ENCODE measurements at places on chromosomes 4 and X.

- DNase-seq, result no peak
Observed at GRCh38 chr4:69098470-69098869, 2.2 kb downstream of the UGT2B7 start.

GRCh38 chr4:168633496-168633895 lies 136.6 kb downstream of the PALLD start:
- no peak for DNase-seq

DNA sequence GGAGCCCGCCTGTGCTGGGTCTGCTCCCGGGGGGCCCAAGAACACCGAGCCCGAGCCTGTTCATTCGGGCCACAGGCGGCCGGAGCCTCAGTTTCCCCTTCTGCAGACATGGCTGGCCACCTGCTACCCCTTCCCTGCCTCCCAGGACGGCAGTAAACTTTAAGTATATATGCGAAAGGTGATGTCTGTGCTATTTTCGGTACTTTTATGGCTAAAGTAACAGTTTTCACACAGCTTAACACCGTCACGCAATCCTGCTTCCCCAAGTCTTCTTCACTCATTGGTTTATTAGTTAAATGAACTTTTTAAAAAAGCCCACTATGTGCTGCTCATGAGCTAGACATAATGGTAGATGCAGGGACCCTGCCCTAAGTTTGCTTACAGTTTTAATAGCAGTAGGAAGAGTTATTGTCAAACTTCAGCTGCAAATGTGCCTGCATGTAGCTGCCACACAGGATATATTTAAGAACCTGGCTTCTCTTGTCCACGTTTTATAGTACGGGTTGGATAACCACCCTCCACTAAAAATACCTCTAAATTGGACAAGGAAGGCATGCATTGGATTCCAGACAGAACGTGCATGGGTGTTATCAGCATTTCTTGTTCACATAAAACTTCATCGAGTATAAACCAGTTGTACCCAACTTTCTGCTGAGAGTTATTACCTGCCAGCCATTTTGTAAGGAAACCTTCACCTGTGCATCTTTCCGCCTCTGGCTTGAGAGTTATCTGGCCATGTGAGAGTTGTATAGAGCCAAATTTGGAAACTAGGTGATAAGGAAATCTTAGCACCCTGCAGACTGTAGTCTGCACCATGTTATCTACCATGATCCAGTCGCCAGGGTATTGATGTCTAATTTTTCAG lies 741 bp downstream of the ANAPC4 start:
- DNase-seq, result no peak

DNA sequence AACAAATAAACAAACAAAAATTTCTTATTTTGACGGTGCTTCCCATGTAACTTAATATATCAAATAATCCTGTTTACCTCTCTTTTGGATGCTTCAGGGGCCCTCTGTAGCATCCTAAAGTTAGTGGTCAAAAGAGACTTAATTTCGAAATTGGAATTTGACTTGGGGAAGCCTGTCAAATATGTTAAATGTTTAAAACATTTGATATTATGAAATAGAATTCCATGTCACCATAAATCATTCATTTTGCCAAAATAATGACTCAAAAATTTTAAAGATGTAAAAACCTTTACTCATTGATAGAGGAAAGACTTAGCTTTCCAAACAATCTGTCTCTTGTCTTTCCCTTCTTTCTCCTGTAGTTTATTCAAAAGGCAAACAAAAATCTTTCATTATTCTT lies 20.6 kb upstream of the TEX13A start:
- no peak for DNase-seq

DNA sequence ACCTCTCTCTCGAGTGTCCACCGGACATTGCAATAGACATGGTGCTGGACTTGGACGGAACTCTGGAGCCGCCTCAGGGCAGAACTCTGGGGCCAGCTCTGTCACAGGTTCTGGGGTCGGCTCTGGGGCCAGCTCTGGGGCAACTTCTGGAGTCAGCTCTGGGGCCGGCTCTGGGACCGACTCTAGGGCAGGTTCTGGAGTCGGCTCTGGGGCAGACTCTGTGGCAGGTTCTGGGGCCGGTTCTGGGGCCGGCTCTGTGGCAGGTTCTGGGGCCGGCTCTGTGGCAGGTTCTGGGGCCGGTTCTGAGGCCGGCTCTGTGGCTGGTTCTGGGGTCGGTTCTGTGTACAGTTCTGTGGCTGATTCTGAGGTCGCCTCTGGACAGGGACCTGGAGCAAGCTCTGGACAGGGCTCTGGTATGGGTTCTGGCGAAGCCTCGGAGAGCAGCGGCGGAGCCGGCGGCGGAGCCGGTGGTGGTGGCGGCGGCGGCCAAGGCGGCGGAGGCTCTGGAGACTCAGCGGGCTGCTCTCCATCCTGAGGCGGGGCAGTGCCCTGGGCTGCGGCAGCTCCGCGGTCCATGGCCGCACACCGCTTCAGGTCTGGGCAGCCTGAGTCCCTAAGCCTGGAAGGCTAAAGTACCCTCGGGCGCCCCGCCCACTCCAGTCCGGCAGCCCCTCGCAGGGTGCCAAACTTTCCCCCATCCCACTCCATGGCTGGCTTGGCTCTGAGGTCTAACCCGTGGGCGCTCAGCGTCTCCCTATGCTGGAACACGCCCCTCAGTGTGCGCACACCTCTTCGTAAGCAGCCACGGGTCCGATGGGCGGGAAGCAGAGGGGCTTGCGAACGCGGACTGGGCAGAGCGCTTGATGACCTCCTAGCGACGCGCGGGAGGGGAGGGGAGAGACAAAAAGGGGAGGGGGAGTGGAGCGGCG lies at the start of gene DGKK:
Gene DGKK, minus strand, starts transcription at position 723 of the 929 bp plus-strand sequence. Its CDS starts 147 bp downstream, at position 576.
- DNase-seq, result no peak

GRCh38 chrX:132071254-132071653 lies 48.2 kb downstream of the STK26 start:
- no peak for DNase-seq

- DNase-seq, result no peak
Observed at GRCh38 chr4:154590329-154591006, at the start of gene FGA. TSS of gene FGA (minus strand) at chr4:154590742. CDS start at chr4:154590687, 55 bp downstream.

DNA sequence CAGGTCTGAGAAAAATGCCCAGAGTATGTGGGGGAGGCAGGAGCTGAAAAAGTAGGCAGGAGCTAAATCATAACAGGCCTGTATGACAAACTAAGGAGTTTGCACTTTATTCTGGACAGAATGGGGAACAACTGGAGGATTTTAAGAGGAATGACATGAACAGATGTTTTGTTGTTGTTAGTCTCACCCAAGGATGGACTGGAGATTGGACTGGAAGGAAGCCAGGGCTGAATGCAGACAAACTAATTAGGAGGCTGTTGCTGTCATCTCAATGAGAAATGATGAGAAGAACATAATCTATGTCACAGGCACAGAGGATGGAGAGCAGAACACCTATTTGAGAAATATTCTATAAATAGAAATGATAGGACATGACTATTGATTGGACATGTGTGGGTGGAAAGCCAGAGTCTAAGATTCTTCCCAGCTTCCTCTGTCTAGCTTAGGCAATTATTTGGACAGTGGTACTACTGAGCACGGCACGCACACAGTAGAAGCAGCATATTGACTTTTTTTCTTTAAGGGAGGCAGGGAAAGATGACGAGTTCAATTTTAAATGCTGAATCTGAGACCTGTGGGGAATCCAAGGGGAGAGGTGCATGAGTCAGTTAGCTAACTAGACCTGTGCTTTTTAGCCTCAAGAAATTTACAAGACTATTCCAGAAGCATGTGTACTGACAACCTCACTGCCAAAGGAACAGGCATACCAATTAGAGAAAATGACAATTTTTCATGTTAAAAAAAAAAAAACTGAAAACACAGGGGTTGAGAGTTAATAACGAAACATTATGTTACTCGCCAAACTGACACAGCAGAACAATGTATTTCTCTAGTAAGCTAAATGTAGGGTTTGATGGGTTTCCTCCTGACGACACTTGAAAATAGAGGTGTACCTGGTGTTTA lies 963 bp upstream of the USO1 start:
- no peak for DNase-seq

GRCh38 chrX:40394302-40394701 lies 186.5 kb upstream of the ATP6AP2 start:
- DNase-seq, result no peak

DNA sequence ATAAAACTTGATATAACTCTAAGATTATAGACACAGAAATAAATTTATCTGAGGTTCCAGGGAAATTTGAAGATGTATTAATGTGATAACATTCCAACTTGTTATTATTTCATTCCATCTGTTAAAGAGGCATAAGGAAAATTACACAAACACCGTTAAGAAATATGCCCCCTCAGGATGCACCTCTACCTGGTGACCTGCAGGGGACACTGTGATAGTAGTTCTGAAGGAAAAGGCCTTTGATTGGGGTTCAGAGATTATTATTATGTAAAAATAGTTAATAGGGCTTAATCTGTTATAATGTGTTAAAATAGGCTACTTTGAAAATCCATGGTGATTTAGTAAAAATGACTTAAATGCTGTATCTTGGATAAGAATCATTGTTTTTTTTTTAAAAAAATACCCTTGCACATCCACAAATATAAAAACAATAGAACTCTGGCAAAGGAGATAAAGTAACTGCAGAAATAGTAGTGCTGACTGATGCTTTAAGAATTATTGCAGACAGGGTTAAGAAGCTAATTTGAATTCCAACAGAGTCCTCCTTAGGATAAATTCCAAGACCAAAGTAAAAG lies 6.1 kb upstream of the ABRAXAS1 start:
- no peak for DNase-seq

DNA sequence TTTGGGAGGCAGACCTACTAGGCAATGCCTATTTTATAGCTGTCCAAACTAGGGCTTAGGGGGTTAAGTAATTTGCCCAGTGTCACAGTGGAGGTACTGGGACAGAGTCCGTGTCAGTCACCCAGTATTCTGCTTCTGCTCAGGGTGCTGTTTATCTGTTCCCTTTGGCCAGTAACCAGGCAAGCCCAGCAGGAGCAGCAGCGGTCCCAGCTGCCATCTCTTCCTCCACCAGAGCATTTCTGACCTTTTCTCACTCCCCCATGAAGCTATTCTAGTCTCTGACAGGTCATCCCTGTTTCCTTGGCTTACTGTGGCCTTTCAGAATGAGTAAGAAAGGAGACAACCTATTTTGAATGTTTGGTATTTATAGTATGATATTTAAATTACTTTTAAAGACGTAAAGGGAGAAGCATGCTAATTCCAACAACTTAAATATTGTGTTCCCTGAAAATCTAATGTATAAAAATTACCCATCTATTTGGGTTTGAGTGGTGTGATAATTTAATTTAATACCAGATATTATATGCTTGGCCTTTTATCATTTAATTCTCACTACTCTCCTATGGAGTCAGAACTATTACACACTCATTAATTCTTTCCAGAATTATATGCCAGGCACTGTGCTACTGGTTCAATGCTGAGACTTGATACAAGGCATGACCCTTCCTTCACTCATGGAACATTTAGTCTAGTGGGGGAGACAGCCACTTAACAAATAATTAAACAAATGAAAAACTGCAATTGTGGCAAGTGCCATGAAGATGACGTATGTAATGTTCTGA lies 60.6 kb downstream of the RPS6KA3 start:
- DNase-seq, result no peak

- no peak for DNase-seq
Observed at GRCh38 chr4:185283723-185284122, 74.3 kb downstream of the SNX25 start.

DNA sequence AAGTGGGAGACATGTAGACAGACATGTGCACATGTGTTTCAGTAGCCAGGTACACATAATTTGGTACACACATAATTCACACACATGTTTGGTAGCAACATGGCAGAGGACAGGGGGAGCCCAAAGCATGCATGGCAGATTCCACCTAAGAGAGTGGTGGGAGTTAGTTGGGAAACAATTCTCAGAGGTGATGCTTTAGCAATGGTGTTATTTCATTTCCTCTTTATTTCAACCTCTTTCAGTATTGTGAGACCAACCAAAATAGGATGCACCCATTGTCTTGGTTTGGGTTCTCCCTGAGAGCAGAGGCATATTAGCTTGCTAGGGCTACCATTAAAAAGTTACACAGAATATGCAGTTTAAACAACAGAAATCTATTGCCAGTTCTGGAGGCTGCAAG lies 92.2 kb upstream of the ANXA3 start:
- DNase-seq, result no peak

DNA sequence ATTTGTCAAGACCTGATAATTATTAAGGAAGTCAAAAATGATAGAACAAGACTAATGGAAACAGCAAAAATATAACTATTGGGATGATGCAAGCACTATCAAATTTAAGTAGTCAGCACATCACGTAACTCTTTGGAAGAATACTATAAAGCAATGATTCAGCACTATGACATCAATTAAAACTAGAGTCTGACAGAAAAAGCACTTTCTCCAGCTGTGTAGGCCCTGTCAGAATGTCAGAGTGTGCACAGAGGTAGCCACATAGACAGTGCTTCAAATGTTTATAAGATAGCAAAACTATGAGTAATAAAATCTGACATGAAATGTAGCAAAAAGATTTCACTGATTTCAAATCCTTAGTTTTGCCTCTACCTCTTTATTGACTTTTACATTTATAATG lies 1226.6 kb upstream of the ADGRL3 start:
- DNase-seq, result no peak

GRCh38 chr4:52172166-52172565 lies 121.1 kb downstream of the SPATA18 start:
- no peak for DNase-seq

DNA sequence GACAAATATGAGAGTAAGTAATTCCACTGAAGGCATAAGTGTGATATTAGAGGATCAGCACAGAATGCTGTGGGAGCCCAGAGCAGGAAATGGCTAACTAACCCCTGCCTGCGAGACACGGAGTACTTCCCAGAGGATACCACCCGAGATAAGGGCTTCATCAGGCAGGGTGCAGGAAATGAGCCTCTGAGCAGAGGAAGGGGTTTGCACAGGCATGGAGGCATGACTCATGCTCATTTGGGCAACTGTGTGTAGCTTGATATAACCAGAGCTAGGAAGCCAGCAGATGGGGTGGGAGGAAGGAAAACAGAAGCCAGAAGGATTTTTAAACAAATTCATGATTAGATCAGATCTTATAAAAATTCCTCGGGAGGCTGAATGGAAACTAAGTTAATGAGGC lies 70.0 kb upstream of the TSPAN5 start:
- DNase-seq, result no peak

- DNase-seq, result no peak
Observed at GRCh38 chrX:7062276-7062675, 85.2 kb upstream of the STS start.

DNA sequence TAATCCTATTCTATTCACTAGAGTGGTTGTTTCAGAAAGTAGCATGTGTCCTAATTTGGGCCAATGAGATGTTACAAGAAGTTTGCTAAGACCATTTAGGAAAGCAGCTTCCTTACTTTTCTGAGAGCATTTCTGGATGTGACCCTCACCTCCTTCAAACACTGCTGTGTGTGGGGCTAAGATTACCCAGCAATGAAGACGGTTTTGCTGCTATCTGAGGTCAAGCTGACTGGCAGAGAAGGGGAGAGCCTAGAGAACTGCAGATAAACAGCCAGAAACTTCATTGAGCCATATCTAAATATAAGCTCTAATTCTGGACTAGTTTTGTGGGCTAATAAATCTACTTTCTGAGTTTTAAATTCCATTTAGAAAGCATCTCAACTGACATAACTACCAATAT lies 36.4 kb downstream of the ZAR1 start:
- no peak for DNase-seq

DNA sequence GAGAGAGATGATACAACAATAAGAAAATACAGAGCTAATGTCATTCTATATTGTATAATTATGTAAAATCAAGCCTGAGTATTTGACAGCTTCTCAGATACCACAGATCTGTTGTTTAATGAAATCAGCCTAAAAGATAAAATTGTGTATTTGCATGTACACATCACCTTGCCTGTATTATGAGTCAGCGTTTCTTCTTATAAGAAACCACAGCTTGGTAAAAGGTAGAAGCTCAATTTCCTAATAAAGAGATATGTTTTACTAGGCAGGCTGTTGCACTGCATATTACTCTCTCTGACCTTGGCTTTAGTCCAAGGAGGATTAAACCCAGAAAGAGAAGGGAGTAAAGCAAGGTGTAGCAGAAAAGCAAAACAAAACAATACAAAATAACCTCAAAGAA lies 121.3 kb downstream of the PPARGC1A start:
- no peak for DNase-seq
